ENCODE measurements at places on chromosomes 13 and 19.
A peak's percentile ranks its signal among the peaks of the same experiment; 100 is the strongest.

DNA sequence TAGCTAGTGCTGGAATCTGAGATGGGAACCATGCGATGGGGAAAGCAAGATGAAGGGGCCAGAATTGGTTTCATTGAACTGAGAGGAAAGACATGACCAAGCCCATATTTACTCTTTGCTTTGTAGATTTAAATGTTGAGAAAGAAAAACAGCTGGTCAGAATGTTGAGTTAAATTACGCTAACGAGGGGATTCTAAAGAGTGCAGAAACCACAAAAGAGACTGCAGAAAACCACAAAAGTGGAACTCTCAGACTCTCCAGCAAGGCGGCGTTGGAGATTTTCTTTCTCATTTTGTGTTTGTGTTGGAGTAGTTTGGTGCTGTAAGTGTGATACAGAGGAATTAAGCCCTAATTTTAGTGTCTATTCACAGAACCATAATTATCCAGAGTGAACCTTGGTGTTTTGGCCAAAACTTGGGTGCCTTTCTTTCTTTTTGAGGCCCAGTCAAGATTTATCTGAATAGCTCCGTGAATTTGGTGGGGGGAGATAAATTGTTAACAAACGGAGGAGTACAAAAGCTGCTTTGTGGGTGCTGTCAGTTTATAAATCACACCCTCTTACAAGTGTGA lies 26.3 kb downstream of the SAE1 start:
- DNase-seq, result no peak

DNA sequence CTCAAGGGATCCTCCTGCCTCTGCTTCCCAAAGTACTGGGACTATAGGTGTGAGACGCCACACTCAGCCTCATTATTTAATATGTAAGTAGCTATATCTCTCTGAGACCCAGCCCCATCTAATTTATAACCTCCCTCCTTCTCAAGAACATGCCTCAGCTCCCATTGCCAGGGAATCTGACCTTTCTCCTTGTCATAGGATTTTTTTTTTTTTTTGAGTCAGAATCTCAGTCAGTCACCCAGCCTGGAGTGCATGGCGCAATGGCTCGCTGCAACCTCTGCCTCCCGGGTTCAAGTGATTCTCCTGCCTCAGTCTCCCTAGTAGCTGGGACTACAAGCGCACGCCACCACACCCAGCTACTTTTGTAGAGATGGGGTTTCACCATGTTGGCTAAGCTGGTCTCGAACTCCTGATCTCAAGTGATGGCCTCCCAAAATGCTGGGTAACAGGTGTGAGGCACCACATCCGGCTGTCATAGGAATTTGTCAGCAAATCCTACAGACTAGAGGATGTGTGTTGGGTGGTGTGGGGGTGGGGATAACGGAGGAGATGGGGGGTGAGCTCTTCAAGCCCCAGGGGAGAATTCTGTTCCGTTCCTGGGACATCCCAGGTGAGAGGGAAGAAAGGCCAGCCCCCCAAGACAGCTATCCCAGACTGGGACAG lies 5.1 kb upstream of the EPS8L1 start:
- no peak for DNase-seq

DNA sequence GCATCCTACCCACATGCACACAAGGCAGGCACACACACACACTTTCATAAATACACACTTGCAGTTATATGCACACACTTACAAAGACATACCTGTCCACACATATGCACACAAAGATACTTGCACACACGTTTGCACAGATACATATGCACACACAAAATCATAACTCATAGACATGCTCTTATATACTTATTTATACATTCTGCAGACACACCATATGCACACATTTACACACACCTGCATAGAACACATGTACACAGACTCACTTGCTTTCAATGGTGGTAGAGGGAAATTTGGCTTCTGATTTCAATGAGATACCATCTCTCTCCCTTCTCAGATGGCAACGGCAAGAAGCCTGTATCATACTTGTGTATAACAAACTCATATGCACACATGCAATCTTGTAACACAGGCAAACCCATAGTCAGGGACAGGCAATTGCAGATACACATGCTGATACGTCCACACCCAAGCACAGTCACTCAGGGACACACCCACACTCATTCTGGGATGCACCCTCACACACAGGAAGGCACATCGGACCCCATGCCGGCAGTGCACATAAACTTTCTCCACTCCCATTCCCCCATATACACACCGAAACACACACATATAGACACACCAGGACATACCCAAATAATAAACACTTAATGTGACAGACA lies 24.7 kb downstream of the OLFM2 start:
- DNase-seq, result no peak

GRCh38 chr19:1169411-1169791 lies 4.7 kb downstream of the SBNO2 start:
- DNase-seq, result no peak

GRCh38 chr13:113548778-113549621 lies 35.6 kb upstream of the TFDP1 start:
- no peak for DNase-seq

- DNase-seq, result no peak
These were observed 36.6 kb upstream of the OXGR1 start for GRCh38 chr13:97030705-97031452.

- no peak for DNase-seq
These were observed 12.8 kb downstream of the POP4 start for GRCh38 chr19:29618871-29619270.

DNA sequence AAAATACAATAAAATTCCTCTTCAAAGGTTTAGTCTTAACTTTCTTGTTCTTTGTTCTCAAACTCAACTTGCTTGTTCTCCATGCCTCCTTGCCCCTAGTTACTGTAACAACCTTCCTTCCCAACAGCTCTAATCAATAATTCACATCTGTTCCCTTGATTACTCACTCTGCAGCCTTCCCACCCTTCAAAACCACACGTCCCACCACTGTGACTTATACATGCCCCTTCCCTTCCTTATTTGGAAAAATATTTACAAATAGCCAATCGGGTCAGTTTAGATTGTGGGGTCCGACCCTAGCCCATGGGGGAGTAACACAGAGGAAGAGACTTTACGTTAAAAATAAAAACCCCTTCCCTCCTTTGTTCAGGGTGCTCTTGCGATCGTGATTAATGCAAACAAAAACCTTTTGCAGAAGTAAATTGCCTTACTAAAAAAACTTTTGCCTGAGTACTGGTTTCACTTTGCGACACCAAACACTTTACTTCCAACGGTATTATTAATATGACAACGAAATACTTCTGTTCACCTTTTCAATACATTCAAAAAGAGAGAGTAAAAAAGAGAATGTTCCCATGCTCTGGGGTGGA lies 512 bp upstream of the ZNF93 start:
- DNase-seq, result no peak

GRCh38 chr13:86633346-86633745 lies 834.1 kb upstream of the SLITRK6 start:
- DNase-seq, result no peak

DNA sequence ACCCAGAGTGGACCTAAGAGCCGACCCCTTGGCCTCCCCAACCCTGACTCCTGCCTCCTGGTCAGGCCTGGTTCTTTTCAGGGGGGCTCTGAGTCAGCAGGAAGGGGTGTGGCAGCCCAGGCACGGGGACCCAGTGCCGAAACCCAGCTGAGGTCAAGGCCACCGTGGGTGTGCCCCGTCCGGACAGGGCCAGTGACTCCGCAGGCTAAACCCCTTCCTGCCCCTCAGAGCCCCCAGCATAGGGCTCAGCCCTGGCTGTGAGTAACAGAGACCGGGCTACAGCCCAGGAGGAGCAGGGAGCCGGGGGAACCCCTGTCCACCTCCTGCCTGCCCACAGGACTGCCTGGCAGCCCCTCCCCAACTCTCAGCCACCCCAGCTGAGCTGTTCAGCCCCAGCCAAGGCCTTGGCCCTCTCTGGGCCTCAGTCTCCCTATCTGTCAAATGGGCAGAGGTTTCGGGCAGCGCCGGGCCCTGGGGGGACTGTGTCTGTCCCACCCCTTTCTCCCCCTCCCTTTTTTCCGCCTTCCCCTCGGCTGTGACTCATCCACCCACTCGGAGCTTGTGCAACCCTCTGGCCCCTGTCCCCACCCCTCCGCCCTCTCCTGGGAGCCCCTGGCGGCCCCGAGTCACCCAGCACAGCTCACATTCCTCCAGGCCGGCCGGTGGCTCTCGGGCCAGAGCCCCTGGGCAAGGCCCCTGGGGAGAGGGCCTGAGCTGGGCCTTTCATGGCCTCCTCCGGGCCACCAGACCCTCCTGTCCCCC lies 8.6 kb downstream of the ZBTB7A start:
- peak; percentile 96 for DNase-seq

DNA sequence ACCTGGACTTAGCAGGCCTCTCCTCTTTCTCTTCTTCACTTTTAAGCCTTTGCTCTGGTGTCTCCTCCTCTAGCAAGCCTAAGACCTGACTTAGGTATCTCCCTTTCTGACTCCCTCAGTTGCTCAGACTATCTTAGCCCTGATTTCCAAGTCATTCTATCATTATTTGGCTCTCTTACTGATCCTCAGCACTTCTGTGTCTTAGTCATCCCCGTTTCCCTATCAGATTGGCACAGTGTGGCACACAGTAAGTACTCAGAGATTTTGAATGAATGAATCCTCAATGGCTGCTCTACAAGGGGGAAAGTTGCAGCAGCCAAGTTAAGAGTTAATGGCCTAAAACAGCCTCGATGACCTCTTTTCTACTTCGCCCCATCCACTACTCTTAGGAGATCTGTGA lies 8.2 kb downstream of the KCTD12 start:
- DNase-seq, result no peak

GRCh38 chr19:36773223-36773579 lies 594 bp upstream of the ZNF850 start:
- DNase-seq, result no peak

GRCh38 chr19:39157275-39157996 lies 31.9 kb downstream of the PAK4 start:
- no peak for DNase-seq

DNA sequence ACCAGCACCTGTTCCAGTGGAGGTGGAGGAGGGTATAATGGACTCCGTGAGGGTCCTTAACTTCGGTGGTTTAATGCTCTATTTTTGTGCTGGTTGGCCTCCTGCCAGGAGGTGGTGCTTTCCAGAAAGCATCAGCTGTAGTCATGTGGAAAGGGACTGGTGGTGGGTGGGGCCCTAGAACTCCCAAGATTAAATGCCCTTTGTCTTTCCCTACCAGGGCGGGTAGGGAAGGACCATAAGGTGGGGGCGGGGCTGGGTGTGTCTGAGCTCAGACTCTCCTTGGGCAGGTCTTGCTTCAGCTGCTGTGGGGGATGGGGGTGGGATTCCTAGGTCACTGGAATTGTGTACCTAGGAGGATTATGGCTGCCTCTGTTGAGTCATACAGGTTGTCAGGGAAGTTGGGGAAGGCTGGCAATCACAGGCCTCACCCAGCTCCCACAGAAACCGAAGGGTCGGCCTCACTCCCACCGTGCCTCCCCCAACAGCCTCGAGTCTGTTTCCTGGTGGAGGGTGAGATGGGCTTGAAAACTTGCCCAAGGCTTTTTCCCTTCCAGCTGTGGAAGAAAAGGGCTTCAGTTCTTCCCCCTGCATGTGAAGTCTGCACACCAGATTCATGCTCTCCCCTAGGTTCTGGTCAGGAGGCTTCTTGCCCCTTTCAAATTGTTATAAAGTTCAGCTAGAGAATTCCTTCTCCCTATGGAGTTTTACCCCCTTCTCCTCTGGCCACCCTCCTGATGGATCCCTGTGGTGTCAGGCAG lies 60.3 kb upstream of the CLDN10 start:
- DNase-seq, result no peak

GRCh38 chr13:72204291-72204690 lies 337.3 kb upstream of the DACH1 start:
- no peak for DNase-seq

- no peak for DNase-seq
These were observed 1633.5 kb downstream of the SLITRK1 start for GRCh38 chr13:82248762-82249161.
